ENCODE measurements at places on chromosomes 1 and 21.

GRCh38 chr1:117003223-117003875 is 1.8 kb downstream of the CD101 start:
- no peak for DNase-seq

DNA sequence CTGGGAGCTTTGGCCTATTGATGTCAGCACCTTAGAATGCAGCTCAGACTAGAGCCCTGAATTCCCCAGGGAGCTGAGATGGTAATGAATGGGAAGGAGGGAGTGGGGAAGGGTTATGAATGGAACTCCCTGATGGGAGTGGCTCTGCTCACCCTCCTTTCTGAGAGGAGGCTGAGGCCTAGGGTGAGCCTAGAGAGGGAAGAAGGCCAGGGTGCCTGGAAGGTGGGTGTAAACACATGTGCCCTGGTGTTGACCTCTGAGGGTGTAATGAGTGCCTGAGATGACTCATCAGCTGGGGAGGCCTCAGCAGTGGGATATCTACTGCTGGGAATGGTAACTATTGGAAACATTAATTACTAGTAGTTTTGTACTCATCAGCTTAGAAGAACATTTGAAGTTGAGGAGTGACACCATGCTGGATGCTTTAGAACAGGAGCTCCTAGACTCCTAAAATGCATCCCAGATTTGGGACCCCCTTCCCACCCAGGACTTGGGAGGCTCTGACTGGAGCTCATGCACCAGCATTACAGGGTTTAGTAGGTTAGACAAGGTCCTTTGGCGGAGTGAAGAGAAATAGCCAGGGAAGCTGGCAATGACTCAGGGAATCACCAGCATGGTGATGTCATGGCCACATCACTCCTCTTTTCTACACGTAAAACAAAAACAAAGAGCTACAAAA is 16.0 kb upstream of the PIGV start:
- DNase-seq = no peak

DNA sequence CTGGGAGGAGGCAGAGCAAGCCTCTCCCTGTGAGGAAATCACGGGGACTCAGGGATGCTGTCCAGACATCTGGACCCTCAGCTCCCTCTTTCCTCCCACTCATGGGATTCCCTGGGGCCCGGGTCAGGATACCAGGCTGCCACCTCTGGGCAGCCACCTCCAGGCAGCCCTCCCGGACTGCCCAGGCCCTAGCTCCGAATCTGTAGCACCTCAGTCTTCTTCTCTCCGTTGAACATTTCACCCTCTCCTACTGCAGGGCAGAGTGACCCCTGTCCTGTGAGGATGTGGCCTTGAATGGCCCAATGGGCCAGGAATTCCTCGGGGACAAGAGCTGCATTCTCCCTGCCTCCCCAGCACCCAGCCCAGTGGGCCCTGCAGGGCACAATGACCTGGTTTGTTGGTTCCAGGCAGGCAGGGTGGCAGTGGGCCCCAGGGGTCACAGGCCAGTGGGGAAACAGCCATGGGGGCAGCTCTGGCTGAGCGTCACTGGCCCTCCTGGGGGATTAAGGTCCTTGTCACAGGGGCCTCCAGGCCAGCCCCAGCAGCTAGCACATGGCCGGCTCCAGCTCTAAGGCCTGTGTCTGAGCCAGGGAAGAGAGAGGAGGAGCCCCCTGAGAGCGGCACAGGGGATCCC is 9.5 kb upstream of the TTC34 start:
- DNase-seq = no peak

GRCh38 chr1:31577515-31578192 is 1.3 kb downstream of the TINAGL1 start:
- DNase-seq = no peak

DNA sequence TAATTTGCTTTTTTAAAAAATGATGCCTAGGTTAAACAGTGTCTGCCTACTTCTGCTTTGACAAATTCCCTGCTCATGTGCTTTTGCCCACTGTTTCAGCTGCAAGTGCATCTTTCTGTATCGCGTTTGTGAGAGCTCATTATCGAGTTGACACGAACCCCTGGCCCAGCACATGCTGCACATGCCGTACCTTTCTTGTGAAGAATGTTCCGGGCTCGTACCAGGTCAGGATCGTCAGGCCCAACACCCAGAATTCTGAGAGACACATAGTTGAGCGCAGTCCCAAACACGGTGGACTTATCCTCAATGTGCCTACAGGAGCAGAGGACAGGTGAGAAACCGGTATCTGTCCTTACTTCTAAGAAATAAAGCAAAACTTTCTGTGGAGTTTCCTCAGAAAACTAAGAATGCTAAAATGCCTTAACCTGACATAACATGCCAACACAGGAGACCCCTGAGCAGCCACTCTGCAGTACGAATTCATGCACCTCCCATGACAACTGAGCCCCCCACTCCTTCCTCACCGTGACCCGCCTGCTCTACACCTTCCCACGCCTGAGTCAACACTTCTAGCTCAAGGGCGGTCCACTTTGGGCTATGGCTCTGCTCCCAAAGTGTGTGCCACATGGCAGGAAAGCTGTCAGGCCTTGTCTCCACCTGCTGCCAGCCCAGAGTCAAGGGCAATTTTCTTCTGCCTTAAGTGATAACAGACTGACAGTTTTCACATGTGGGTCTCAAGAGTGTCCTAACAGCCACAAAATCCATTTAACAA is 6.7 kb downstream of the LSS start:
- no peak for DNase-seq

DNA sequence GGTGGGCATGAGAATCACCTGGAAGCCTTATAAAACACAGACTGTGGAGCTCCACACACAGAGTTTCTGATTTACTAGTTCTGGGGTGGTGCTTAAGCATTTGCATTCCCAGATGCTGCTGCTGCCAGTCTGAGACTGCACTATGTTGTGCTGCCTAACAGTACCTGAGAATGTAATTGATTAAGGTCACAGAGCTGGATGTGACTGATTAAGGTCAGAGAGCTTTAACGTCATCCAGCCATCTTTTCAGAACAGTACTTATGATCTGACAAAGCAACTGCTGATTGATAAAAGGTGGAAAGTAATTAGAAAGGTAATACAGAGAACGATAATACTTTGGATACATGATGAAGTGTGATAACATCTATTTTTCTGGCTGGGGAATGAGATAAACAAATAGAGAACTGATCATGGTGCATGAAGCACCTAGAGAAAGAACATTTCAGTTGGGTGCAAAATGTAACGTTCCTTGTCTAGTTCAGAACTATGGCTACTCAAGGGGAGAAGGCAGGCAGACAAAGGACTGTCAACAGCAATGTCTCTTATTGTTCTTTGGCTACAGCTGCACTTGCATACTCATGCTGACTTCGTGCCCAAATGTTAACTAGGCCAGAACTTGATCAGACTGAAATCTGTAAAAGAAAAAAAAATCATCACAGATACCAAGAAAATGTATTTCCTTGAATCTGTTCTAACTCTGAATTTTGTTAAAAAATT is 3.7 kb upstream of the UCK2 start:
- no peak for DNase-seq

GRCh38 chr21:15928686-15929425 is 199.1 kb downstream of the USP25 start:
- DNase-seq = no peak

- no peak for DNase-seq
These were observed 85.2 kb downstream of the KIF1B start for GRCh38 chr1:10295481-10296085.

DNA sequence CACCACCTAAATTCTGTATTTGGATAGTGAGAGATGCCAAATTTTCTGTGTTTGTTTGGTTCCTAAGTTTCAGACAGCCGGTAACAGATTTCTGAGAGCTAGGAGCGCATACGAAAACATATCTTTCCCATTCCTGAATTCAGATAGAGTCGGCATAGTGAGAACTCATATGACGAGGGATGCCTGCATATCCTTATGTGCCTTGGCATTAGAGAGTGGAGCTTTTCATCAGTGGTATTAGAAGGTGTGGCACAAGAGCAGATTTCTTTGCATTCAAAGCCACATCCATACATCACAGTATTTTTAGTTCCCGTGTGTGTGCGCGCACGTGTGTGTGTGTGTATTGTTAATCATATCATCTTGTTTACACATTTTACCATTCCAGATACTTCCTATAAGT is 85.8 kb downstream of the ATP5PO start:
- DNase-seq = no peak

GRCh38 chr1:51926171-51926812 is 47.8 kb upstream of the NRDC start:
- DNase-seq = no peak

GRCh38 chr1:85611425-85611824 is 30.9 kb downstream of the CCN1 start:
- DNase-seq = no peak

- DNase-seq = peak; percentile 29
These were observed 6.9 kb upstream of the PPM1J start for GRCh38 chr1:112721966-112722524.

- DNase-seq = no peak
These were observed 63.5 kb downstream of the CCDC185 start for GRCh38 chr1:223456747-223457146.

- no peak for DNase-seq
These were observed 14.2 kb upstream of the VN1R5 start for GRCh38 chr1:247241691-247242090.

Measured in right hindlimb (tissue), 1 donor.